ENCODE measurements at places on chromosomes 5 and 9. TPM values are rescaled to one million over a fixed set of nuclear protein-coding genes. Genes with fewer than 3 reads are reported as not detected.

The ZBED3 gene
- 1.4 TPM for total RNA-seq

- DNase-seq = no peak
Measured at GRCh38 chr5:174404848-174405247, 319.5 kb upstream of the MSX2 start.

DNA sequence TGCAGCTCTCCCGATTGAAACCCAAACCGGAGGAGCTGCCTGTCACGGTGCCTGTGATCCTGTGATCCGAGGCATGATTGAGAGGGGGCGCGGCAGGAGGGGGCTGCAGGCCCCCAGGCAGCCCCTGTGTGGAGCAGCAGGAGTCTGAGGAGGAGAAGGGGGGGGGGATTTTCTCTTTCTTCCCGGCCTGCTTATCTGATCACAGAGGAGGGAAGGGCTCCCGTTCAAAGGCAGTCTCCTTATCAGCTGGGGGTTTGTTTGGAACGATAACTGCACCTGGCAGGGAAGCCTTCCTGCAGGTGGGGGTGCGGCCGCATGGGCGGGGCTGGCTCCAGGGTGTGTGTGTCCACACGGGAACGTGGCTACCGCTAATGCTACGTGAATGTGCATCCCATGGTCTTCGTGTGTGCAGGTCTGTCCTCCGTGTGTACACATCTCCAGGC lies 38.4 kb downstream of the LMX1B start:
- DNase-seq = no peak

DNA sequence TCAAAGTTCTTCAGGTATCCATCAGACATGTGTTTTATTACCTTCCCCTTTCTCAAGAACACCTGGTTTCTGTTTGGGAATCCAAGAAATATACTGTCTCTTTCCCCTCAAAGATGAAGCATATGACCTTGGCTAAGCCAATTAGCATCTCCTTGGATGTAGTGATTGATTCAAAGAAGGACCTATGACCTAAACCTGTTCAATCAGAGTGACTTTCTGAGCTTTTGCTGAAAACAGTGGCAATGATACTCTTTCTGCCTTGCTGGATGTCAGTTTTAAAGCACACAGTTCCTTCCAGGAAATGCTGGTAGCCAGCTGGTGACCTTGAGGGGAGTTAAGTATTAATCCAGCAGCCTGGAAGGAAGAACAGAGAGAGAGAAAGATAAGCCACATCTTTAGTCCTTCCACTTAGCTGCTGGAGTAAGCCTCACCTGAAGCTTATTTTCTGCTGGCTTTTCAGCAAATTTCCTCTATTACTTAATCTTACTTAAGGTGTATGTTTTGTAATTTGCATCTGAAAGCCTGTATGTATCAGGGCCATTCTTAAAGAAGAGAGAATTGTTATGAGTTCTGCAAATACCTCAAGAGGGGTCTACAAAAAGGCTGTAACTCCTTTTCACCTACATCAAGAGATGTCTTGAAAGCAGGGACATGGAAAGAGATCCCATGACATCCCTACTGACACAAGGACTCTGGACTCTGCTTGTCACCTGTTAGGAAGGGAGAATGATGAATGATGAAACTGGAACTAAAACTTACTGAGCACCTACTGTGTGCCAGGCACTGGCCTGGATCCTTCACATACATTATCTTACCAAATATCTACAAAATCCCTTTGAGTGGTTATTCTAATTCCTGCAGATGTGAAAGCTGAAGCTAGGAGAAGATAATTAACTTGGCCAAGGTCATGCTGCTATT lies 35.2 kb upstream of the PIK3R1 start:
- no peak for DNase-seq

GRCh38 chr5:73796164-73797131 lies 170.5 kb downstream of the ARHGEF28 start:
- DNase-seq = no peak

DNA sequence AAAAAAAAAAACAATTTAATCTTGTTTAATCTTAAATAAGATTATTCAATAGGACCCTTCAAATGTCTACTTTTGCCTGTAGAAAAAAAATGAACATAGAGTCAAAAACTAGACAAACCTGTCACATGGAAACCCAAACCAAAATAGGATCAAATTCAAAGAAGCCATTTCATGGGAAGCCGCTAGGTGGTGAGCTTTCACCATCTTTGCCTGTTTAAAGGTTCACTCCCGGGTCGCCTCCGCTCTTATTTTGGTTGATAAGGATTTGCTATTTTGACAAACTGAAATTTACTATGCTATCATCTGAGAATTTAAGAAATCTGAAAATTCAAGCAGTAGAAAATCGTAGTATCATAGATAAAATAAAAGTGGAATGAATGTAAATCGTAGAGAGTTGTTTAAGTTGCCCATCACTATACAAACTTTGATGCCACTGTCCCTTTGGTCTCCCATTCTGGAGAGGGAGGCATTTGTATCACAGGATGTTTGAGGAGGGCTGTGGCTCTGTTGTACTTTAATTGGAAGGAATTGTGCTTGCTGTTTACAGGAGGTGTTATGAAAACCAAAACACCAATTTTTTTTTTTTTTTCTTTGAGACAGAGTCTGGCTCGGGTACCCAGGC lies 43.5 kb upstream of the DNAH5 start:
- no peak for DNase-seq

The CDH12 gene
- total RNA-seq = not detected

The ENC1 gene
- 0.61 TPM for total RNA-seq

DNA sequence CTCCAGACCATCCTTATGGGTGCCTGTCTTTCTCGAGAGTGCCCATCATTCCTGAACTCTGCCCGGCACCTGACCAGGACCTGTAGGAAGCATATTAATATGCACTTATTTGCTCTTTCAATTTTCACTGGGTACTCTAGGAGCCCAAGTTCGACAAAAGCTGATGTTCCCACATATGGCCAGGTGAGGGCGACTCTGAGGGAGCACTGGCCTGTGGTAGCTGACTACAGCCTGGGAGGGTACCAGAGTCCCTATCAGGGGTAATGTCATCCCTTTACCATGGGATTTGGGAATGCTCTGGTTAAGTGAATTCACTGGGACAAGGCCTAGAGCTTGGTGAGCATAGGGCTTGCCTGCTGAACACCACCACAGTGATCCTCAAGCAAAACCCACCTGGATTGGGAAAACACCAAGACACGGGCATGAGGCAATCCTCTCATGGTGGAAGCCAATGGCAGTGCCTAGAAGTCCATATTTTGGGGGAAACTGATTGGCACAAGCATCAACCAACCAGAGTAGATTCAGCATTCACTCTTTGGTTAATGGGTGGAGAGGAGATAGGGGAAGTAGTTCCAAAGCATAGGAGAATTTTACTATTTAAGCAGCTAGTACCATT lies 112.2 kb downstream of the MTX3 start:
- DNase-seq = peak; percentile 1

The LHFPL2 gene
- total RNA-seq = 2.7 TPM

DNA sequence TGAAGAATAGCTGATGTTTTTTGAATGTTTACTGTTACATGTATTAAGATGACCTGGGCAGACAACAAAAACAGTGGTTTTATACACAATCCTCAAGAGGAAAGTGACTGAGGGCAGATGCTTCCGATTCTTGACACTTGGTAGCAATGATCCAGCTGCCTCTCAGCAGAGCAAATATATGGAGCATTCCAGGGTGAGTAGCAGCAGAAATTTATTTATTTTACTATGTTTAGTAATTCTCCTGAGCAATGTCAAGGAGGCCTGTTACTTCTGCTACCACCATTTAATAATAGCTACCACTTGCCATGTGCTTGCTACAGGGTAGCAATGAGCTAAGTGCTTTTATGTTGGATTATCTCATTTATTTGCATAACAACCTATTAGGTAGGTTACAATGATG lies 69.1 kb upstream of the NR3C1 start:
- DNase-seq = no peak

DNA sequence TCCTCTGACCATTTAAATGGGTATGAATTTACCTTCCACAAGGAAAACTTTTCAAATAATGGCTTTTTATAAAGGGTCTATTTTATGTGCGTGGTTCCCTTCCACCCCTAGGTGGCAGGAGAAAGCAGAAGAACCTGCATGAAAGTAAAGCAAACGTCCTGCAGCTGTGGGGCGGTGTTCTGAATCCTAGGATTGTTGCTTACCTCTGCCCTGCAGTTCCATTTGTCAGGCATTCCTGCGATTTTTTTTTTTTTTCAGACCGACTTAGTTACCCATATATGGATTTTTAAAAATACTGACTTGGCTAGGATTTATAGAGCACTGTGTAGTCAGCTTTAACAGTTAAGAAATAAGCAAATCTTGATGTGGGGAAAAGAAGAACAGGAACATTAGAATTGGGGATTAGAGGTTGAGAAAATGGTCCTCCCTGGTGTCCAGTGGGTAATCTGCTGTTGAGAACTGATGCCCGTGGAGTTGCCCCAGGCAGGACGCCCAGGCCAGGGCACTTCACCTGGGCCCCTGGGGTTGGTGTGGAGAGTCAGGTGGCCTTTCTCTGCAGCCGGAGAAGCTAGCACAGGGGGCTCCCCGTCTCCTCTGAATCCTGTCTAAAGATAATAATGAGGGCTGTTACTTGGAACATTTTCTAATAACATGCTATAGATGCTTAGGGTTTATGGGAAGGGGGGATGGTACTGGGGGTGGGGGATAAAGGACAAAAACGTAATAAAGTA lies 30.4 kb upstream of the LTC4S start:
- peak; percentile 50 for DNase-seq

GRCh38 chr5:144203750-144204596 lies 33.3 kb downstream of the KCTD16 start:
- peak; percentile 40 for DNase-seq

GRCh38 chr9:35564658-35565061 lies 40.4 kb upstream of the TESK1 start:
- no peak for DNase-seq

The WDR31 gene
- total RNA-seq = 0.33 TPM

DNA sequence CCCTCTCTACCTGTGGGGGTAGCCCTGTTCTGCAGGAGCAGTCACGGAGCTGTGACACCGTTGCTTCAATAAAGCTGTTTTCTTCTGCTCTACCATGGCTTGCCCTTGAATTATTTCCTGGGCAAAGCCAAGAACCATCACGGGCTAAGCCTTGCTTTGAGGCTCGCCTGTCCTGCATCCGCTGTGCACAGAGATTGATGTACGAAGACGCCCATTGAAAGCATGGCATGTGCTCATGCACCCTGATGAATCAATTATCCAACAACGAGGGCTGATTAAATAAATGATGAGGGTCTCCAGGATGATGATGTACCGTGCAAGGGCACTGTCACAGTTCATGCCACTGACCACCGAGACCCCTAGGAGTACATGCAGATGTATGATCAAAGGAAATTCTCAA lies 20.7 kb downstream of the PTGES start:
- DNase-seq = no peak

The FOXI1 gene
- total RNA-seq = not detected

The C6 gene
- not detected for total RNA-seq

DNA sequence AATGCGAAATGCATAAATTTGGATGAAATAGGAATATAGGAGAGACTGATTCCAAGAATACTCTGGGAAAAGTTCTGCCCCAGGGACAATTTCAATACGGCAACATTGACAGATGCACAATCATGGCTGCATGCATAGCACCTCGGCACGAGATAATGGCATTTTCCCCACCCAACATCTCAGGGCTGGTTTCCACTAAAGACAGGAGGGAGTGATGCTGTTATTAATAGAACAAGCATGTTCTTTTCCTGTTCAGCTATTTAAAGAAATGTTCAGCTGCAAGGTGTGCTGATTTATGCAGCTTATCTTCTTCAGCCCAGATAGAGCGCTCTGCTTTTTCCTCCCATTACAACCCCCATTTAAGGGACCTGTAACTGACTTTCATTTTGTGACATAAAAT lies 740.2 kb downstream of the TLR4 start:
- no peak for DNase-seq

The LCN15 gene
- not detected for total RNA-seq

DNA sequence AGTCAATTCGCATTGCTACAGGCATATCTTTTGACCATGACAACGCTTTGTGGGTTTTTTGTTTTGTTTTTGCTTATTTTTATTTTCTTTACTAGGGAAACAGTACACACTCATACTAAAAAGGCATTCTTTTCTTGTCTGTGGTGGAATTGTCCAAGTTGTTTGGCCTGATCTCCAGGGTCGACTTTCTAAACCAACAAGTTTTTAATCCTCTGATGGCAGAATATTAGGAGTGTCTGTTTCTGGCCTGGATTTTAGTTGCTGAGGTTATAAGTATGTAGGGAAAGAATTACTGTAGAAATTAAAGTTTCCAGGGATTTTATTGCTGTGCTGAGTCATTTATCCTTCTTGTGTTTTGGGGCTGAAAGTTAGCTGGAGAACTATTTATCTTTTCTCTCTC lies 218.5 kb downstream of the TAF11L14 start:
- no peak for DNase-seq

The DMGDH gene
- 0.49 TPM for total RNA-seq

- DNase-seq = no peak
Measured at GRCh38 chr9:12698986-12699385, 5.8 kb downstream of the TYRP1 start.

The BTNL9 gene
- total RNA-seq = not detected

- no peak for DNase-seq
Measured at GRCh38 chr5:145574889-145575573, 260.1 kb downstream of the PRELID2 start.

- peak; percentile 53 for DNase-seq
Measured at GRCh38 chr9:34403554-34404380, 27.1 kb upstream of the MYORG start.

The EPB41L4A gene
- total RNA-seq = 1.00 TPM

GRCh38 chr9:128684065-128684324 lies 5.0 kb upstream of the SET start:
- DNase-seq = no peak

- no peak for DNase-seq
Measured at GRCh38 chr5:178287791-178288105, 55.1 kb upstream of the PHYKPL start.

DNA sequence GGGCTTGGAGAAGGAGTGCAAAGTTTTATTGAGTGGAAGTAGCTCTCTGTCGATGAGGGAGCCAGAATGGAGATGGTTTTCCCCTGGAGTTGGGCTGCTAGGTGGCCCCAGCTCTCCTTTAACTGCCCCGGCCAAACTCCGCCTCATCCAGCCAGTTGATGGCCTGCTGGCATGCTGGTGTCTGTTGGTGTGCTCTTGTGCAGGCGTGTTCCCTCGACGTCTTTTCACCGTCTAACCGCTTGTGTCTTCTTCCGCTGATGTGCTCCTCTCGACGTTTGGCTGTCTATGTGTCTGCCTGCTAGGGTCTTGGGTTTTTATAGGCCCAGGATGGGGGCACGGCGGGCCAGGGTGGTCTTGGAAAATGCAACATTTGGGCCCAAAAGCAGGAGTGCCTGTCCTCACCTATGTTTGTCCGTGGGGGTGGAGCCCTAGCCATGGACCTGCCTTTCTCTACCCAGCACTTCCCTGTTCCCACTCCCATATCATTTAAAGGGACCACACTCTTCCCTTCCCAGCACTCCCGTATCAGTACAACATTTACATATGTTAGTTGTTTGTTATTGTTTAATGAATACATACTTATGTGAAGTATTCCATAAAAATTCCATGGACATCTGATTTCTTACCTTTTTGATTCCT lies 97.9 kb downstream of the CDC42SE2 start:
- DNase-seq = no peak

The PDGFRB gene
- total RNA-seq = not detected

DNA sequence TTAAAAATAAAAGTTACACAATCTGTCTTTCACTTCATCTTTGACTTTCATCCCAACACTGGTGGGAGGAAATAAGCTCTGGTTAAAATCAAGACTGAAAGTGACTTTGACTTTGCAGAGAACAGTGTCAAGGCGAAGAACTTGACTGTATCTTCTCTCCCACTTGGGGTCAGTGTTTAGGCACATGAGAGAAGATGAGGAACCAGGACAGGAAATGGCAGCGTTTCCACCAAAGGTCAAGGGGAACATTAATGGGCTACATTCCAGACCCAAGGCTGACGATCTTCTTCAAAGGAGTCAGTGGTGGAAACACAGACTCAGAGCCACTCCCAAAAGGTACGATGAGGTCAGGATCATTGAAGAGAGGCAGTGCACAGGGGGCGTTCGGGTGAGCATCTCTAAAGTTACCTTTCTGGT lies 409.5 kb downstream of the ARHGEF28 start:
- no peak for DNase-seq

All from CD4-positive, alpha-beta memory T cell (primary cell).